ENCODE measurements at places on chromosomes 2 and 18.

GRCh38 chr2:103009871-103010270 is 248.0 kb downstream of the TMEM182 start:
- no peak for DNase-seq

DNA sequence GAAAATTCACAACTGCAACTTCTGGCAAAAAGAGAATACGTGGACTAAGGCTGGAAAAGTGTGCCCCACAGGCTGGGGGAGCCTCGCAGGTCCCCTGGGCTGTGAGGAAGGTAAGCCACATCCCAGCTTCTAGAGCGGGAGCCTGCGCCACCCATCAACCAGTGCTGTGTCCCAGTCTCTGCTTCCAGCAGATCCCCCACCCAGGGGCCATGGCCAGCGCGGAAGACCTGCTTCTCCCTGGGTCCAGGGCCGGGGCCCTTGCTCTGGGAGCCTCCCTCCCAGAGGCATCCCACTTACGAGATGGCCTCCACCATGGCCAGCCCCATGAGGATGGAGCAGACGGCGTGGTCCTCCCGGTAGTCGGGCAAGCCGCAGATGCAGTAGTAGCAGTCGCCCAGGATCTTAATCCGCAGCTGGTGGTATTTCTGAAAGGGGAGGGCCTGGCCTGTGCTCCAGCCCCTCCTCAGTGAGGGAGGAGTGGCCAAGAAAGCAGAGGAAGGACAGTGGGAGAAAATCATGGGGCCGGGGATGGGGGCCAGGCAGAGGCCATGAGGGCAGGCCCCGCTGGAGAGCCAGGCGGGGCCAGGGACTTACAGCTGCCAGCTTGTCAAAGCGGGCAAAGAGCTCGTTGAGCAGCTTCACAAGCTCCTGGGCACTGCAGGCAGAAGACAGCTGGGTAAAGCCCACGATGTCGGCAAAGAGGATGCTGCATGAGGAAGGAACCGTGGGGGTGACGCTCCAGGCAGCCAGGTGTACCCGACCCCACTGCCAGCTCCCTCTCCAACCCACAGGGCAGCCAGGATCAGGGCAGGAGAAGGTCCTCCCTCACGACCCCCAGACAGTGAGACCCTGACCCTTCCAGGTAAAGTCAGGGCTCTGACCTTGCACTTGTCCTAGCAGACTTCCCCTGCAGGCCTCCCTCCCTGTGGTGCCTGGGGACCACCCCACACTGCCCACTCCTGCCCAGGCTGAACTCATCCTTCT is 48.0 kb downstream of the CENPO start:
- DNase-seq = no peak

DNA sequence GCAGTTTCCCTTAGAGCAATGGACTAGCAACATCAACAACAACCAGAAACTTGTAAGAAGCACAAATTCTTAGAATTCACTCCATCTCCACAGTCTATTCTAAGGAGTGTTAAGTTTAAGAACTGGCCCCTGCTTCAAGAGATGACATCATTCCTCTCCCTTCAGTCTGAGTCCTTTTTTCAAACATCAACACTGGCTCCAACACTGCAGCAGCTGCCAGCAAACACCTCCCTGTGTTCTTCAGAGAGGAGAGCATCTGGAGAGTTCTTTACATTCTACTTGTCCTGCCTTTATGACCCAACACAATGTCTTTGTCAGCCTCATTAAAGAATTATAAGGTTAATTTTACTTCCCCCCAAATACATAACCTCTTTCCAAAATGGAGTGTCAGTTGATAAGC is 122.3 kb downstream of the HNMT start:
- DNase-seq = no peak

- DNase-seq = no peak
Measured at GRCh38 chr2:140416577-140416976, 1636.4 kb upstream of the NXPH2 start.

- no peak for DNase-seq
Measured at GRCh38 chr2:64221935-64222334, 77.7 kb upstream of the PELI1 start.

GRCh38 chr2:16522031-16522831 is 143.4 kb downstream of the CYRIA start:
- no peak for DNase-seq

- no peak for DNase-seq
Measured at GRCh38 chr18:76394780-76395476, 100.1 kb downstream of the ZNF516 start.

GRCh38 chr2:167928434-167928833 is 319.0 kb downstream of the STK39 start:
- DNase-seq = no peak

GRCh38 chr2:37912056-37912455 is 13.0 kb upstream of the RMDN2 start:
- DNase-seq = no peak

All from NT2/D1 (cell line).